HepG2 (cell line): ENCODE measurements at places on chromosomes 2 and 18. TPM values are rescaled to one million over a fixed set of nuclear protein-coding genes. Genes with fewer than 3 reads are reported as not detected.

PARD6G gene
- 7.2 and 7.4 TPM in 2 replicates for total RNA-seq

CNDP1 gene
- not detected in 2 replicates for total RNA-seq

NR4A2 gene
- total RNA-seq = not detected in 2 replicates

TMEM247 gene
- total RNA-seq = not detected in 2 replicates

DNA sequence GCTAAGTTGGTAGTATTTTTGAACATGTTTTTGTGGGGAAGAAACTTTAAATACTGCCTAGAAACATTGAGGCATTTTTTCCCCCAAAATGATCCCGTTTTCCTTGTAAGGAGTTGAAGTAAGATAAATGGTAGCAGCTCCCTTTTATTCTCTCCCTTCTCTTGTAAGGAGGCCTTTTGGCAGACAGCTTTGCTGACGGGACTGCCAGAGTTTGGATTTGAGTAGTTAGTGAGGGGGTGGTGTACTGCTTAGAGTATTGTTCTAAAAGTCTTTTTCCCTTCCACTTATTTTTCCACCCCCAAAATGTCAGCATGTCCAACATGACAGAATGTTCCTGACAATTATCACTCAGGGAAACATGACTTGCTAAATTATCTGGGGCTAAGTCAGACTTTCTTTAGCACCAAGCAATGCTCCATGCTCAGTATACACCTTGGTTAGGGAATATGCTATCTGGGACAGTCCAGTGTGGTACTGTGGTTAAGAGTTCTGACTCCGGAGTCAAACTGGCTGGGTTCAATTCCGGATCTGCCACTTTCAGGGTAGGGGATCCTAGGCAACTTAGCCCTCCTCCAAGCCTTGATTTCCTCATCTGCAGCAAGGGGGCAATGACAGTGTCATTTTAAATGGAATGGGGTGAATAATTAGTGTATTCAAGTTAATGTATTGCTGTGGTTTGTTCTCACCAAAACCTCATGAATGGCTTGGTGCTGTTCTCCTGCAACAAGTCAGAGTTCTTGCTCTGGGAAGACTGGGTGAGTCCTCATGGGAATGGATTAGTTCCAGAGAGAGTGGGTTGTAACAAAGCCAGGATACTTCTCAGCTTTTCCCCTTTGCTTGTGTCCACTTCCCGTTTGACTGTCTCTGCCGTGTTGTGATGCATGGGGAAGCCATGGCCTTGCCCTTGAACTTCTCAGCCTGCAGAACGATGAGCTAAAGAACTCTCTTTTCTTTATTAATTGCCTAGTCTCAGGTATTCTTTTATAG, 116.2 kb downstream of the TANC1 start:
- no peaks in the 10 kb centered on the region for H3K4me1 ChIP-seq
- no peaks in the 10 kb centered on the region for H3K27me3 ChIP-seq
- no peak overlapping the region for H3K27ac ChIP-seq
- no peak overlapping the region for H3K4me3 ChIP-seq

DNA sequence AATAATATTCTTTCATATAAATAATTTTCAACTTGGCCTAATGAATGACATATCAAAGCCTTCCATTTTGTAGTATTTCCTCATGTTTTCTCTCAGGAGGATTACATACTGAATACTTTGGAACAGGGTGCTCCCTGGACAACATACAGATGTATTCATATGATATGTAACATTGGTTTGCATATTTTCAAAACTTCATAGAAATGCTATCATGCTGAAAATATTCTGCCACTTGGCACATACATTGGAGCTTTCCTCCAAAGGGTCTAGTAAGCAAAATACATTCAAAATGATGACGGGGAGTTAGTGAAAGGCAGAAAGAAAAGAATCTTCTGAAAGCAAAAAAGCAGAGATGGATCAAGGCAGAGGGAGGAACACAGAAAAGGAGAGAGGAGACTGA, 38.1 kb upstream of the RTN4 start:
- H3K4me3 ChIP-seq = no peak overlapping the region
- H3K4me1 ChIP-seq = 0 out of 2 replicates have a peak, but pooled peaks cover under 1% of the 10 kb centered on the region
- no peak for DNase-seq
- H3K27me3 ChIP-seq = no peaks in the 10 kb centered on the region
- H3K27ac ChIP-seq = no peak overlapping the region

- no peak overlapping the region for H3K4me3 ChIP-seq
- no peaks in the 10 kb centered on the region for H3K36me3 ChIP-seq
- H3K27me3 ChIP-seq = peaks cover 2% of the 10 kb centered on the region; the same call in 1 of the 3 replicates
- no peaks in the 10 kb centered on the region for H3K4me1 ChIP-seq
- no peak for DNase-seq
Observed at GRCh38 chr2:151305129-151305691, 15.7 kb upstream of the NMI start.

GRCh38 chr2:142531377-142531776, 346.1 kb upstream of the KYNU start:
- H3K4me3 ChIP-seq = no peak overlapping the region
- H3K27me3 ChIP-seq = no peaks in the 10 kb centered on the region
- no peaks in the 10 kb centered on the region for H3K4me1 ChIP-seq
- no peaks in the 10 kb centered on the region for H3K36me3 ChIP-seq

- no peaks in the 10 kb centered on the region for H3K4me1 ChIP-seq
- no peak overlapping the region for H3K27ac ChIP-seq
- no peak overlapping the region for H3K4me3 ChIP-seq
- H3K36me3 ChIP-seq = no peaks in the 10 kb centered on the region
- H3K27me3 ChIP-seq = no peaks in the 10 kb centered on the region; the same call in 1 of the 2 replicates
- no peak for DNase-seq
Observed at GRCh38 chr2:155178921-155179320, 480.4 kb downstream of the KCNJ3 start.

DNA sequence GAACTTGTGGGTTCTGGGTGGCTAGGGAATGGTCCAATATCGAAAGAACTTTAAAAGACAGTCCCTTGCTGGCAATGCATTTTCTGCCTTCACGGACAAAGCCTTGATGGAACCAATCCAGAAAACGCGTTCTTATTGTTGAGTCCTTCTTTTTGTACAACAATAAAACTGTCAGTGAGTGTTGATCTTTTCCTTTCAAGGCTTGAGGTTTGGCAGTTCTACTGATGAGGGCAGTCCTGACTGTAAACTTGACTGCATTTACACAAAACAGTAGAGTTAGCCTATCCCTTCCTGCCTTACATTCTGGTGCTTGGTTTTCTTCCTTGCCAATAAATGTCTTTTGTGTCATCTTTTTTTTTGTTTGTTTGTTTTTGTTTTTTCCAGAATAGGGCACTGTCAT, 2.5 kb upstream of the UGT1A7 start:
- no peaks in the 10 kb centered on the region for H3K4me1 ChIP-seq
- no peak for DNase-seq
- no peak overlapping the region for H3K27ac ChIP-seq
- H3K36me3 ChIP-seq = no peaks in the 10 kb centered on the region
- no peaks in the 10 kb centered on the region for H3K27me3 ChIP-seq
